ENCODE measurements at places on chromosomes 4 and X.

- DNase-seq, result no peak
Observed at GRCh38 chr4:7631288-7632014, 196.7 kb upstream of the PSAPL1 start.

GRCh38 chrX:50081282-50081889, 119.4 kb downstream of the AKAP4 start:
- DNase-seq, result peak; percentile 46

- peak; percentile 41 for DNase-seq
Observed at GRCh38 chr4:19562456-19562855, 689.2 kb upstream of the SLIT2 start.

DNA sequence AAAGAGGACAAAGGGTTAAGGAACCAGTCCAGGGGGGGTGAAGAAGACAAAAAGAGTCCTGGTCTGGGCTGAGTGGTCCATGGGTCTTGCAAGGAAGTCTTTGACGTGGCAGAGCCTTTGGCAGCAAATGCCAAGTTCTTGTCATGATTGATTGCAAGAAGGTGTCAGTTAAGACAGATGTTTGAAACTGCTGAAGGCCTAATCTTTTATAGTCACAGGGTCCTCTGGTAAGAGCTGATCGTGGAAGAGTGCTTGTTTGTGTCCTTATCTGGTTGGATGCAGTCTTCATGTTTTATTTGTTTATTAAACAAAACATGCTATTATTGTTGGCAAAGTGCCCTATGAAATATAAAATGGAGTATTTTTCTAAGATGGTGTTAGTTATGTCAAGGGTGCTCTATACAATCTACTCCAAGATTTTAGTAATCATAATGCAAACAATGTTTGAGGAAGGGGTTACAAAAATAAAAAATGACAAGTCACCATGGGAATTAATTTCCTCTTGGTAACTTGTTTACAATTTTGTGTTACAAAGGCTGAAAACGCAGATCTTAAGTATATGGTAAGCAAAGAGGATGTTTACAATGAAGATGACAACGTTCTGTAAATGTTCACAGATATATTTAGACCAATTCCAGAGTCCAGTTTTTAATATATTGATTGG, 85.9 kb downstream of the MAGED4 start:
- DNase-seq, result no peak

DNA sequence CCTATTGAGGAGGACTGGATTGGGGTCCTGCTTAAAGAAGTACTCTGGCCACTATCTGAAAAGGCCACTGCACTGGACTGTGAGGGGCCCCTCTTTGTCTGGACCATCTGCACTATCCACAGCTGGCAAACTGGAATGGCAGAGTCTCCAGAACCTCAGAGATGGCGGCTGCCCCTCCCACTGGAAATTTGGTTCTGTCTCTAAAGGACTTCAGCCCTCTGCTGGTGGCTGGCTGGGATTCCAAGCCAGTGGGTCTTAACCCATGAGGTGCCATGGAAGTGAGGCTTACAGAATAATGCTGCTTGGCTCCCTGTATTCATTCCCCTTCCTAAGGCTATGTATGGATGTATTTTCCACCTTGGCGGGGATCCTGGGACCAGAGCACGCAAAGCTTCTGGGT, 41.6 kb upstream of the CYLC1 start:
- DNase-seq, result no peak

DNA sequence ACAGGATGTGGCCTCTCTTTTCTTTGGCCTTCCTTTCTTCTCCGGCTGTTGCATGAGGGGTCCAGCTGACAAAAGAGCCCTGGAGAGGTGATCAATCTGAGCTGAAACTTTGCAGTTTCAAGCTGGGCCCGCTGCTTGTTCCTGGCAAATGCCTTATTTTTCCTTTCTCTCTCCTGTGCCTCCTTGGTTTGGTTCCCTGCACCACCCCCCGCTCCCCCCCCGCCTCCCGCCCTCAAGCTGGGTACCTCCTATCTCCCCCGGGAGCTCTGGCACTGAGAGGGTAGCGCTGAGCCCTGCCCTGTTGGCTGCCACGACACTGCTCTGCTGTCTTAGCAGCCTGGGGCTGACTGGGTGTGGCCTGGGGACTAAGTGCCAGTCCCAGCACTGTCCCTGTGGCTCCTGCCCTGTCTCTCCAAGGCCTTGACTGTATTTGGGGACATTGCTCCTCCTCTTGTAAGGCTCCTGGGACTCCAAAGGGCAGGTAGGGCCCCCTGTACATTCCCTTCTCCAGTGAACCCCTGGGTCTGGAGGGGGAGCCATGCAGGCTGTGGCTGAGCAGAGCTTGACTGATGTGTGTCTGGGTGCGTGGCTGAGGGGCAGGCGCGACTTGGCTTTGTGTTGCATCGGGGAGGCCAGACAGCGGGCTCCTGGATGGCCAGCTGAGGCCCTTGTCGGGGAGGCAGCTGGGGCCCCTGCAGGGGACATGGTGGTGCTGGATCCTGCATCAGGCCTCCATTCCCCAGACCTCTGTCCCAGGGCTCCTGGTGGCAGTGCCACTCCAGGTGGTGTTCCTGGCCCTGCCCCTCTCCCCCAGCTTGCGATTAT, 1.1 kb downstream of the PLXNA3 start:
- DNase-seq, result peak; percentile 54

GRCh38 chr4:56181140-56181953, 205.9 kb downstream of the AASDH start:
- no peak for DNase-seq

- no peak for DNase-seq
Observed at GRCh38 chr4:169818063-169818679, 60.4 kb upstream of the HPF1 start.

- DNase-seq, result peak; percentile 88
Observed at GRCh38 chrX:46263494-46263893, 281.7 kb downstream of the ZNF674 start.

DNA sequence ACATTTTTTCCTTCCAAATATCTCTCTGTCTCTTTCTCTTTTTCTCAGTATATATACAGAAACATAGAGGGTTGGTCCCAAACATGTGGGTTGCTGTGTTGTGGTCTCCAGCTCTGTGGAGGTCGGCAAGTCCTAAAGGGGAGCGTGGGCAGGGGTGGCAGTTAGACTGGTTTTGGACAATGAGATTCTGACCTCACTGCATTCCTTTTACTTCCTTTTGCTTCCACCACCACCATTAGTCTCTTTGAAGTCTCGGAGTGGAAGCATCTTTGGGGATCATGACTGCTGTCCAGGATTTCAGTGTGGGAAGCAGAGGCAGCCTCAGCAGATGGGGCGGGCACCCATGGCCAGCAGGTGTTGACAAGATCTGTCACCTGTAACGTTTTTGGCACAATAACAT, 1091.8 kb downstream of the RAPGEF2 start:
- DNase-seq, result no peak

DNA sequence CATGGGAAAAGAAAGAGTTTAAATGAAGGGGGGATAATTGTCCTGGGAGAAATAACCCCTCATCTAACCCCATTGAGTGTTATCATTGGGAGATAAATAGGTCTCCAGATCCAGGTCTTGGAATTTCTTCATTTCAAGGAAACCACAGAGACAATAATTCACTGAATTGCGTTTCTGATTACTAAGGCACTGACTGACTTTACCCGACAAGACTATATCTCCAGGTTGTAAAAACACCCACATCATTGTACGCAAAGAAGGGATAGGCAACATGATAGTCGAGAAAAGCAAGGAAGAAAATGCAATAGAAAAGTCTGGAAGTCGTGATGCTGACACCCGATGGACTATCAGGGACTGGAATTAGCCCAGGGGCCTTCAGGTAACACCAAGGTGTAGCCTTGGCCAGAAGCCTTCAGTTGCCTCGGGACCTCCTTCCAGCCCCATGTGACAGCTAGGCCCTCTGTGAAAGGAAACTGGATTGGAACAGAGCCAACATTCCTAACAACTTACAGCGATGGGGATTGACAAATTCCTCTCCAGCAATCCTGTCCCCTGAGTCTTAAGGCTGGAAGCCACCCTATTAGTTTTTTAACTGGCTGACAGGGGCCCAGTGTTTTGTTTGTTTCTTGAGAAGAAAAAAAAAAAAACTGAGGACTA, 46.5 kb upstream of the RAB9B start:
- DNase-seq, result peak; percentile 95

- DNase-seq, result peak; percentile 44
Observed at GRCh38 chr4:7964890-7965662, 25.4 kb upstream of the AFAP1 start.

GRCh38 chr4:186104114-186104889, at the start of gene FAM149A:
FAM149A (plus strand) TSS chr4:186104704.
- no peak for DNase-seq

DNA sequence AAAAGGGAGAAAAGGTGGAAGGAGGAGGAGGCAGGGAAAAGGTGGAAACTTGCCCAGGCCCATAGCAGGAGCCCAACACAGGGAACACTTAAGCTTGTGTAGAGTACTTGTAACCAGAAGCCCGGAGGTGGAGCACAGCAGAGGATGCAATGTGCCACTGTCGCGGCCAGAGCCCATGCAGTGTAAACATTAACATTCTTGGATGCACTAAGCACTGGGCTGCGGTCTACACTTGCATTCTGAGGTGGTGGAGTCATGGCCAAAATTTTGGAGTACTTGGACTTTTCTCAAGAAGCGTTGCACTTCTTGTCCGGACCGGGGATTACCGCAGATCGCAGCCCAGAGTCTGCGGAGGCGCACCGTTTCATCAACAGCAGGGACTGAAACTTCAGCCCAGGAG, 4.5 kb upstream of the RHOXF1 start:
- peak; percentile 77 for DNase-seq

GRCh38 chr4:635851-636627, 10.7 kb downstream of the PDE6B start:
- no peak for DNase-seq

- peak; percentile 78 for DNase-seq
Observed at GRCh38 chr4:105399532-105400161, 74.2 kb downstream of the PPA2 start.

DNA sequence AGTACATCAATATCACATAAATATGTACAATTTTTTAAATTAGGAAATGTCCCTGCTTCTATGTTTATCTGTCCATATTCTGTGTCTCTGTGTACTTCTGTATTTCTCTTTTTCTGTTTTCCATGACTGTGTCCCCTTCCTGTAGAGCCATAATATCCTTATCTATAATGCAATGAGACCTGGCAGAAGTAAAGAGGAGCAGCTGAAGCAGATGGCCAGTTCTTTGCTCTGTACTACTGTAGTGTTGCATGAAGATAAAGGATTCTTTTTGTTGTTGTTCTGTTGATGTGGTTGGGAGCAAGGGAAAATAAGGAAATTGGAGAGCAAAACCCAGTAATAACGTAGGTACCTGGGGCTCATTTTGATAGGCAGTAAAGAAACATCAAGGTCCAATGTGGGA, 301.7 kb downstream of the ADGRL3 start:
- no peak for DNase-seq

- DNase-seq, result peak; percentile 31
Observed at GRCh38 chr4:188428935-188429334, 289.7 kb downstream of the TRIML1 start.

- DNase-seq, result no peak
Observed at GRCh38 chrX:139811942-139812629, 104.1 kb upstream of the MCF2 start.

- no peak for DNase-seq
Observed at GRCh38 chrX:7235071-7235470, 87.1 kb upstream of the PUDP start.

DNA sequence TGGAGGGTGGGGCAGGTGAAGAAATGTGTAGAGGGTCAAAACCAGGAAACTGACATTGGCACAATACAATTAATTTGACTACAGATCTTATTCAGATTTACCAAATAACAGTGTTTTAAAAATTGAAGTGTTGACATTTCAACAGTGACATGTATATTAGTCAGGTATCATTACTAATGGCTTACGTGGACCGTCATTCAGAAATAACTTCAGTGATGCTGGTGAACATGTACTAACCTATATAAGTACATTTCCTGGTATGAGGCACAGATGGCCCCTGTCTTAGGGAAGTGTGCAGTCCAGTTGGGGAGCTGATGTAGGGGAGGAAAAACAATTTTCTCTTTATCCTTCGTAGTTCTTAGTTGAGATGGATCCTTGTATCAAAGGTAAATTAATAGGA, 22.3 kb upstream of the MAOA start:
- peak; percentile 64 for DNase-seq

GRCh38 chrX:110755061-110755460, 40.6 kb downstream of the CHRDL1 start:
- DNase-seq, result no peak

- DNase-seq, result peak; percentile 85
Observed at GRCh38 chrX:46710425-46710824, 48.5 kb downstream of the SLC9A7 start.

DNA sequence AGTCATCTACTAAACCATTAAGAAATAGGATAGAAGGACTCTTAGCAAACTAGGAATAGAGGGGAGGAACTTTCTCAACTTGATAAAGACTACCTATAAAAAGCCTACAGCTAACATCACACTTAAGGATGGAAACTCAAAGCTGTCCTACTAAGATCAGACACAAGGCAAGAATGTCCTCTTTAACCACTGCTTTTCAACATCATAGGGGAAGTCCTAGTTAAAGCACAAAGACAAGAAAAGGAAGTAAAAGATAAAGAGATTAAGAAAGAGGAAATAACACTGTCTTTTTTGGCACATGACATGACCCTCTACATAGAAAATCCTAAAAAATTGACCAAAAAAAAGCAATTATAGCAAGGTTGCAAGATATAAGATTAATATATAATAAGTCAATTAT, 136.6 kb downstream of the FBXW7 start:
- no peak for DNase-seq

GRCh38 chr4:112361181-112361791, 64.1 kb downstream of the ALPK1 start:
- DNase-seq, result peak; percentile 55

GRCh38 chr4:8727131-8727530, 134.6 kb downstream of the CPZ start:
- no peak for DNase-seq

DNA sequence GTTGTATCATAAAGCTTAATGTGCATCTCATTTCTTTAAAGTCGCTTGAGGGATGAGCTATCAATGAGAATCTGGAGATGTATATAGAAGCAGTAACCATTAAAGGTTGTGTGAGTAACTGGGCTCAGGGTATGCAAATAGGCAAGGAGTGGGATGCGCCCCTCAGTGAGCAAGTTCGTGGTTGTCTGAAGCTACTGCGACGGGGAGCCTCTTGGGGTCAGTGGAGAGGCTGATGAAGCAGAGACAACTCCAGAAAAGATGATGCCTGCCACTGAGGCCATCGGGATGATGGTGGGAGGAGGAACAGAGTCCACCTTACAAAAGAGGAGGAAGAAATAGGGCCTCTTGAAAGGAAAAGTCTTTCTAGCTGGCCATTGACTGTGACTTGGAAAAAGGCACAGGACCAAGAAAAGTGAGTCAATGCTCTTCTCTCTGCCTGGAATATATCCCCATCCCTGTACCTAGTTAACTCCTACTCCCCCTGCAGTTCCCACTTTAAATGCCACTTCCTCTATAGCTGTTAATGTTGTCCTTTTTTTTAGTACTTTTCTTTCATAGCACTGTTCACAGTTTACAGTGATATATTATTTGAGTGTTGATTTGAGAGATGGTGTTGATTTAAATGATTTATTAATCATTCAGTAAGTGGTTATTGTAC, 51.4 kb upstream of the LSM6 start:
- DNase-seq, result no peak

Measured in PC-3 (cell line).